Activated T-helper 17 cell treated with anti-CD3 and anti-CD28 coated beads, Interleukin-2, amount 50 U/mL, for 72 hours (primary cell): ENCODE measurements at places on chromosomes 2 and 18.

DNA sequence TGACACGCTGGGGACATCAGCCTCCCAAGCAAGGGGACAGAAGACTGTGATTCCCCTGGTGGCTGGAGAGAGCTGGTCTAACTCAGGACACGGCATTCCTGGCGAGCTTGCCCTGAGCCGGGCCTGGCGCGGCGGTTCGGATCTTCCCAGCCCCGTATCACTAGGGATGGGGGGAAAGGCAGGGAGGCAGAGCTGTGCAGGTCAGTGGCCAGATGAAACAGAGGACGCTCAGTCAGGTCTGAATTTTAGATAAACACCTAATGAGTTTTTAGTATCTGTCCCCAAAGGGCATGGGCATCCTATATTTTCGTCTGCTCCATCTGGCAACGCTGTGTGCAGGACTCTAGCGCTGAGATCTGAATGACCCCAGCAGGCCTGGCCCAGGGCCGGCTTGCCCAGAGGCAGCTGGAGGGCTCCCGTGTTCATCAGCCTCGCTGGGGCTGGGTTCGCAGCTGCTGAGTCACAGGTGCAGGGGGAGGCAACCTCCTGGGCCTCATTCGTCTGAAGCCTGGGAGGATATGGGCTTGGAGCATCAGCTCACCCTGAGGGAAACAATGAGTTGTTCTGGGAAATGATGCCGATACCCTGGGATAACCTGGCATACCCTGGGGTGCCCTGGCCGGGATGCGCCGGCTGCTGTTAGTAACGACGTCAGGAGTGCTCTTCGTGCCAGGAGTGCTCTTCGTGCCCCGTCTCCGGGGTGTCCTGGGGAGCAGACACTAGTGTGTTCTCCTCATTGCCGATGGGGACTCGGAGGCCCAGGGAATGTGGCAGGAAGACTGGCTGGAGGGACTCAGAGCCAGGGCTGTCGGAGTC lies 48.1 kb upstream of the HPCAL1 start:
- no peak overlapping the region for H3K27ac ChIP-seq
- no peaks in the 10 kb centered on the region for H3K4me1 ChIP-seq
- no peaks in the 10 kb centered on the region for H3K36me3 ChIP-seq
- ATAC-seq, result no peak
- H3K27me3 ChIP-seq, result peaks cover 7% of the 10 kb centered on the region

DNA sequence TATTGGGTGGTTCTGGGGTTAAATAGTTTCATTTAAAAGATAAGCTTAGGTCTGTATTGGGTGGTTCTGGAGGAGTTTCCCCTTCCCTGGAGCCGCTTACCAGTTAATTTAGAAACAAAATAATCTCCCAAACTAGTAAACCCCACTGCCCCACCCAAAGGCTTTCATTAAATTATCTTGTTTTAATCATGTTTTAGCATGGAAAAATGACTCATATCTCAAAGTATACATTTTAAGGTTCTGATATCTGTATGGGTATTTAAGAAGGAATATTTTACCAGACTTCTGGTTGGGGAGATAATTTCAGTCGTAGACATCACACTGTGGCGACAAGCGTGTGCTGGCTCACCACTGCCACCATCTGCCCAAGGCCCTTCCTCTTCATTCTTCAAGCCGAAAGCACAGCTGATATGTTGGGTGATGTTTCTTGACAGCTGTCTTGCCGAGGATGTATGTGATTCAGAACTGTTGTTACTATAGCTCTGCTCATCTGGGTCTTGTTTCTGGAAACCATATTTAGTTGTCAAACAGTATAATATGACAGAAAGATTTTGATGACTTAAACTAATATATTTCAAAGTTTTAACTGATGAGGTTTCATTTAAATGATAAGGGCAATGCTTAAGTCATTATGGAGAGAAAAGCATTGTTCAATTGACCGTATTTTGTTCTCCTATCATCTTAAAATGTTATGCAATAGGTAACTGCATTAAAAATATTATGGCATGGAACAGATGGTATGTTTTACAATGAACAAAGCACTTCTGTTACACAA lies 5.1 kb downstream of the FIGLA start:
- H3K27me3 ChIP-seq, result peaks cover 29% of the 10 kb centered on the region
- no peak overlapping the region for H3K27ac ChIP-seq
- peak; percentile 52 for ATAC-seq
- H3K36me3 ChIP-seq, result no peaks in the 10 kb centered on the region
- no peak overlapping the region for H3K4me3 ChIP-seq

DNA sequence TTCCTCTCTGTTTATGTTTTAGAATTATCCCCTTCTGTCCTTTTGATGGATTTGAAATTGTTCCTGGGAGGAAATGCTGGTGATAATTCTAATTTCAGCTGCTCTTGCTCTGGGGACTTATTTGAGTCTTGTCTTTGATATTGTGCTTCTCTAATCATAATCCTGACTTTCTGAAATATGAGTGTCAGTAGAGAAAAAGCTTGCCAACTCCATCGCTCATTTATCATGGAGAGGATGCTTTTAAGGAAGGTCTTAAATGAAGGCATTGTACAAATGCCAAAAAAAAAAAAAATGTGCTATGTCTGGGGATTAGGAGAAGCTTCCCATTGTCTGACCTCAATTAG lies 159.5 kb downstream of the NYAP2 start:
- H3K27me3 ChIP-seq, result peaks cover 31% of the 10 kb centered on the region
- no peak for ATAC-seq
- H3K4me3 ChIP-seq, result no peak overlapping the region
- H3K27ac ChIP-seq, result no peak overlapping the region
- H3K4me1 ChIP-seq, result no peaks in the 10 kb centered on the region

DNA sequence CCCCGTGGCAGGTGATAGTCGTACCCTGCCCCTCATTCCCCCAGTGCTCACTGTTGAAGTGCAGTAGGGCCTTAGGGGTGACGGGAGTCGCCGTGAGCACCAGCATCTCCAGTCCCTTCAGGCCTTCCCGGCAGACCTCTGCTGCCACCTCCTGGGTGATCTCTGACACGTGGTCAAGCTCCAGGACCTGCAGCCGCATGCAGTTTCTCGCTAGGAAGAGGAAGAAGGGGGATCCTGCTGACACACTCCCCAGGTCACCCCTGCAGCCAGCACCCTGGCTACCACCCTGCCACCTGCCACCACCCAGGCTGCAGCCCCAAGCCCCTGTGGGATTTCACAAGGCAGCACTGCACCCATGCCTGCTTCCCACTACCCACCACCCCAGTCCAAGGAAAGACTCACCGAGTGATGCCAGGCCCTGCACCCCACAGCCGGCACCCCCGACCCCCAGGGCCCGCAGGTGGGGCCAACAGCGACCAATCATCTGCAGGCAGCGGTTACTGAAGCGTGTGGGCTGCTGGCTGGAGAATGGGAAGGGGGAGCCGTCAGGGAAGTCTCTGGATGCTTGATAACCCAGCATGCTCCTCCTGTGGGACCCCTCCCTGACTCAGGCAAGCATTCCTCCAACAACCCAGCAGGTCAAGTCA lies 23.8 kb downstream of the FBXO41 start:
- H3K27me3 ChIP-seq, result no peaks in the 10 kb centered on the region
- H3K36me3 ChIP-seq, result peaks cover 34% of the 10 kb centered on the region
- no peak for ATAC-seq
- H3K27ac ChIP-seq, result no peak overlapping the region
- H3K4me3 ChIP-seq, result no peak overlapping the region

DNA sequence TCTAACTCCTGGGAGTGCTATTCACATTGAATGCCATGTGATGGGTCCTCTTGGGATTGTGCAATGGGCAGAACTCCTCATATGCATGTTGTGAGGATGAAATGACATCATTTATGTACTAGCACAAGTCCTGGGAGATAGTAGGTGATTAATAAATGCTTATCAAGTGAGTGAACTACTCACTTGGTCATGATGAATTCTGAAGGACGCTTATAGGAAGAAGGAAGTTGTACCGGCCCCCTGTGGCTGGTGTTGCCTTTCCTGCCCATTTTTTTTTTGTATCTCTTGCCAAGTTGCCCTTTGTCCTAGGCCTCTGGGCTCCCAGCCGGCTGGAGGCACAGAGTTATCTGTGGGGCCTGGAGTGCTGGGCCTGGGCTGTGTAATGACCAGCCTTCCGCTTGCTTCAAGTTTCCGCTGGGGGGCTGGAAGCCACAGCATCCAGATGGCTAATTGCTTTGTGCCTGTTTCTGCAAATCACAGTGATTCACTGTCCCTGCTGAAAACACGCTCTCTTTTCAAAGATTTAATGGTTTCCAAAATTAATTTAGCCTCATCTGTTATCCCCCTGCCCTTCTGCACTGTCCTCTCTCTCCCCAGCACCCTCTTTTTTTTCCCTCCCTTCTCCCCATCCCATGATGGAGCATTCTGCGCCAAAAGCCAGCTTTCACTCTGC lies 33.7 kb upstream of the MRPL33 start:
- no peaks in the 10 kb centered on the region for H3K27me3 ChIP-seq
- H3K36me3 ChIP-seq, result no peaks in the 10 kb centered on the region
- no peak overlapping the region for H3K4me3 ChIP-seq
- ATAC-seq, result no peak

GRCh38 chr2:237623428-237624403 lies 3.7 kb upstream of the LRRFIP1 start:
- no peak overlapping the region for H3K4me3 ChIP-seq
- no peaks in the 10 kb centered on the region for H3K4me1 ChIP-seq
- no peak for ATAC-seq
- H3K27ac ChIP-seq, result no peak overlapping the region
- H3K27me3 ChIP-seq, result peaks cover 13% of the 10 kb centered on the region

DNA sequence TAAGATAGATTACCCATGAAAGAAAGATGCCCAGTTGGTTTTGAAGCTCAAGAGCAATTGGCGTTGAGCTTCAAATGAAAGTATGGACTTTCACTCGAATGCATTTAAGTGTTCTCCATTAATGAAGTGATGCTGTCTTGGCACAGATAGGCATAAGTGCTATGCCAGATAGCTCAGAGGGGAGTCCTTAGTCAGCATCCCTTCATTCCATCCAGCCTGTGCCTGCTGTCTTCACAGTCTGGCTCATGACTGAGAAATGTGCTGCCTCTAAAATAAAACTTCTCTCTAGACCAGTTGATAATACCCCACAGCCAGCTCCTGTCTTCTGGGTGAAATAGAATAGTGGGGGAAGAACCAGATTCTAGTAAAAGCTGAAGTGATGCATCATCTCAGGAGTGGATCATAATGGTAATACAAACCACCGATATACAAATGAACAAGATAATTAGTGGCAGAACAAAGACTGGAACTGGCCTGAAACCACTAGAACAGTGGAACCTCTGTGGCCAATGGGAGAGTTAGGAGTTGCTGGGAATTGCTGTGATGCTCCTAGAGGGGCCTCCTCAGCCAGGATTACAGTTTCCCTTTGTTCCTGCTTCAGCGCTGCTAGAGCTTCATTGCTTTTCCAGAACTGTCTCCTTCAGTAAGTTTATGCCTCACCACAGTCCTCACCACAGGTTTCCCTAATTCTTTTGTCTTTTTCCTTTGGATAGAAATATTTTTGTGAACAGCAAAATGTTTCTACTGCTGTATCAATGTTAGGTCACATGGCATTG lies 359.3 kb downstream of the KIAA1328 start:
- H3K4me3 ChIP-seq, result no peak overlapping the region
- H3K36me3 ChIP-seq, result no peaks in the 10 kb centered on the region
- no peaks in the 10 kb centered on the region for H3K27me3 ChIP-seq
- H3K27ac ChIP-seq, result no peak overlapping the region
- peak; percentile 24 for ATAC-seq

GRCh38 chr18:26003817-26004216 lies 86.6 kb downstream of the SS18 start:
- no peaks in the 10 kb centered on the region for H3K4me1 ChIP-seq
- no peak overlapping the region for H3K27ac ChIP-seq

- H3K36me3 ChIP-seq, result peaks cover under 1% of the 10 kb centered on the region
- no peak overlapping the region for H3K4me3 ChIP-seq
- peak; percentile 61 for ATAC-seq
Measured at GRCh38 chr18:48676756-48677368, 138.0 kb downstream of the CTIF start.

- H3K36me3 ChIP-seq, result peaks cover 49% of the 10 kb centered on the region
- H3K27ac ChIP-seq, result peak overlapping the region; percentile 92
- H3K4me3 ChIP-seq, result no peak overlapping the region
- no peak for ATAC-seq
- H3K4me1 ChIP-seq, result peaks cover 25% of the 10 kb centered on the region
Measured at GRCh38 chr18:12990123-12990475, 1.1 kb upstream of the CEP192 start.

DNA sequence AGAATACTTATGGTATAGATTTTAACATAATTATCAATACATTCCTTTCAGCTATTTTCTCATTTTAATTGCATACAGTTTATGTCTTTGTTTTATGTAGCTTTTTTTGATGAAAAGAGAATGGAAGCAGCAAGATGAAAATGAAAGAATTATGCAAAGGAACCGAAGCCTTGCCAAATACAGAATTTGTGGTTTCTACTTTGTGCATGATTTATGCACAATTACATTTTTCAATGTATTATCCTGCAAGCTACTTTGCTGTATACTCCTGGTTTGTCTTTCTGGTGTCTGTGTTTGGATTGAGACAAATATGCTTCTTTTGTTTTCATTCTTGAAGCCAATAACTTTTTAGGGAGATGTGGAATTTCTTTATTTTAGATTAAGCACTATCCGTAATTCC lies 1642.6 kb upstream of the CELF4 start:
- no peaks in the 10 kb centered on the region for H3K4me1 ChIP-seq
- no peak for ATAC-seq
- no peak overlapping the region for H3K4me3 ChIP-seq
- H3K27ac ChIP-seq, result no peak overlapping the region

DNA sequence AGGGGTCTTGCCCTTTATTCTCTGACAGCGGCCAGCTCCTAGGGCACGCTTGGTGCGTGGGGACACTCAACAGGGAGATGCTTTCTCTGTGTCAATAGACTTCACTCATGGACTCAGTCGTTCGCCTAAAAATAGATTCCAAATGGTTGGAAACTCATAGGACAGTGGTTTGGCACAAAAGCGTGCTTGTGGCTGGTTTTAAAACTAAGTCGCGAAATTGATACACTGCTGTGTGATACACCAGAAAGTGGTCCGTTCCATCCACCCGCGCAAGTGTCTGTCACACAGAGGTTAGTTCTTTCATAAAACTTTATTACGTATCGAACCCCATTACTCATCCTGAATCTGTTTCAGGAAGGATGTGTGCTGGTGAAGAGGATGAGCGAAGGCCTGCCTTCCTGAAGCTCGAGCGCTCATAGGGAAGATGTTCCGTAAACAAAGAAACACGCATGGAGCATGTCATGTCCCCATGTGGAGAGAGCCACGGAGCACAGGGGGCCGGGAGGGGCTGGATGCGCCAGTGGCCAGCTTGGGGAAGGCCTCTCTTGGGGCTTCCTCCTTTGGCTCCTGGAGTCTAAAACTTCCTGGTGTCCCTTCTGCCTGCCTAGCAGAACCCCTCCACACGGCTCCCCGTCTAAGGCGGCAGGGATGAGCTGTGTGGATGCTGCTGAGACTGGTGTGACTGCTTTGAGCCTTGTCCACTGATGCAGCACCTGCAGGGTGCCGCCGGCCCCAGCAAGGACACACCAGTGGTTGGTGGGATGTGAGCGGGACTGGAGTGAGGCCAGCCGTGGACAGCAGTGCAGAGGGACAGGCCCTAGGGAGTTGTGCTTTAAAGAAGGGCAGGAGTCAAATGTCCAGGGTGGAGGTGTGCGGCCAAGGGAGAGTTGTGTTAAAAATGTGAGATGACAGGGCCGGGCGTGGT lies 207.2 kb downstream of the GBX2 start:
- no peak for ATAC-seq
- H3K4me3 ChIP-seq, result no peak overlapping the region
- H3K27me3 ChIP-seq, result no peaks in the 10 kb centered on the region
- no peak overlapping the region for H3K27ac ChIP-seq
- no peaks in the 10 kb centered on the region for H3K36me3 ChIP-seq
